Naive thymus-derived CD8-positive, alpha-beta T cell (primary cell): ENCODE measurements at places on chromosomes 3 and 15.

- H3K4me3 ChIP-seq, result no peak overlapping the region
- no peaks in the 10 kb centered on the region for H3K4me1 ChIP-seq
- DNase-seq, result no peak
Measured at GRCh38 chr3:34155108-34155507, 356.7 kb downstream of the PDCD6IP start.

DNA sequence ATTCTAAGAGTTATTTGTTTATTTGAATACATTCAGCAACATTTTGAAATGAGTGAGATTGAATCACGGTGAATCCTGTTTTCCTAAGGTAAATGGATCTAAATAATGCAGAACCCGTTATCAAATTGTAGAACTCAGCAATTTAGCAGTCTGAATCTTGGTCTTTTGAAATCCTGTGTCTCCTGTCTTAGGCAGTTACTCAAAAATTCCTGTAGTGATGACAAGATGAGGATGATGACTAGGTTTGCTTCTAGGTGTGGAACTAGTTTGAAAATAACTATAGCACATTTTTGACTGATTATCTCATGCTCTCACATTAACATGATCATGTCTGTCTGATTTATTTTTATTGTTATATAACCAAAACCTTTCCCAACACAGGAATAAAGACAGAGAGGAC, 115.0 kb downstream of the RAP2B start:
- H3K4me1 ChIP-seq, result peaks cover 6% of the 10 kb centered on the region
- no peaks in the 10 kb centered on the region for H3K27me3 ChIP-seq
- H3K36me3 ChIP-seq, result no peaks in the 10 kb centered on the region
- no peak for DNase-seq
- H3K4me3 ChIP-seq, result no peak overlapping the region
- H3K27ac ChIP-seq, result no peak overlapping the region

GRCh38 chr3:88189361-88189810, 39.6 kb downstream of the C3orf38 start:
- no peak overlapping the region for H3K4me3 ChIP-seq

- H3K4me1 ChIP-seq, result no peaks in the 10 kb centered on the region
- no peak overlapping the region for H3K27ac ChIP-seq
- no peak overlapping the region for H3K4me3 ChIP-seq
- DNase-seq, result no peak
Measured at GRCh38 chr15:79017953-79018352, 72.6 kb downstream of the RASGRF1 start.

DNA sequence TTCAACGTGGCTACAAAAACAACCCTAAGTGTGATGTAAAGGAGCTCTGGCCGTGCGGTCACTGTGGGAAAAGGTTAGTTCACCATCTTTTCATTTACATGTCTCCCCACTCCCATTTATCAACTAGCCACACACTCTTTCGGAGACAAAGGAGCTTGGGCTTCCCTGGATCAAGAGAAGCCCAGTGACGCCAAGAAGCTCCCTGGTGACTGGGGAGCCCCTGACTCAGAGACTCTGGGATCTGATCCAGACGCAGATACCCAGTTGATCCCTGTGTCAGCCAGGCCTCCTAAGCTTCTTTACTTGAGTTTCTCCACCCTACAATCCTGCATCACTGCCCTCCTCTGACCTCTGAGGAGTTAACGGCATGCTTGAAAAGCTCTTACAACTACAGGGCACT, 43.9 kb downstream of the HEG1 start:
- DNase-seq, result no peak
- peaks cover 66% of the 10 kb centered on the region for H3K36me3 ChIP-seq
- H3K27me3 ChIP-seq, result no peaks in the 10 kb centered on the region
- no peak overlapping the region for H3K4me3 ChIP-seq
- peaks cover 22% of the 10 kb centered on the region for H3K4me1 ChIP-seq
